ENCODE measurements at places on chromosomes 16 and 17.
A peak's percentile ranks its signal among the peaks of the same experiment; 100 is the strongest.

- DNase-seq: no peak
Observed at GRCh38 chr16:57544124-57544653, 1.7 kb downstream of the ADGRG5 start.

DNA sequence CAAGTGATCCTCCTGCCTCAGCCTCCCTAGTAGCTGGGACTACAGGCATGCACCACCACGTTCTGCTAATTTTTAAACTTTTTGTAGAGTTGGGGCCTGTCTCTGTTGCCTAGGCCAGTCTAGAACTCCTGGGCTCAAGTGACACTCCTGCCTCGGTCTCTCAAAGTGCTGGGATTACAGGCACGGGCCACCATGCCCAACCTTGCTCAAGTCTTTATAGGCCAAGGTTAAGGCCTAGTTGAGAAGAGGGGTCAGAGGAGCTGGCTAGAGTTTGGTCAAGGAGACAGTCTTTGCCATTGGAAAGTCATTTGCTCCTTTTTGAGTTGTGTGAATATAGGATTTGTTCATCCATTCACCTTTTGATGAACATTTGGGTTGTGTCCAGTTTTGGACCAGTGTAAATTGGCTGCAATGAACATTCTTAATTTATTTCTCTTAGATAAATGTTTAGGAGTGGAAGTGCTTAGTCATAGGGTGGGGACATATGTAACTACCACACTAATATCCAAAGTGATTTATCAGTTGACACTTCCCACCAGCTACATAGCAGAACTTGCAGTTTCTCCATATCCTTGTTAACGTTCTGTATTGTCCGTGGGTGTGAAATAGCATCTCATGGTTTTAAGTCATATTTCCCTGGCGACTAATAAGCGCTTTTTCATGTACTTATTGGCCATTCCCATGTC, 30.7 kb upstream of the ARHGAP17 start:
- DNase-seq: no peak

GRCh38 chr17:76252040-76252954, 12.0 kb upstream of the RNF157 start:
- no peak for DNase-seq

DNA sequence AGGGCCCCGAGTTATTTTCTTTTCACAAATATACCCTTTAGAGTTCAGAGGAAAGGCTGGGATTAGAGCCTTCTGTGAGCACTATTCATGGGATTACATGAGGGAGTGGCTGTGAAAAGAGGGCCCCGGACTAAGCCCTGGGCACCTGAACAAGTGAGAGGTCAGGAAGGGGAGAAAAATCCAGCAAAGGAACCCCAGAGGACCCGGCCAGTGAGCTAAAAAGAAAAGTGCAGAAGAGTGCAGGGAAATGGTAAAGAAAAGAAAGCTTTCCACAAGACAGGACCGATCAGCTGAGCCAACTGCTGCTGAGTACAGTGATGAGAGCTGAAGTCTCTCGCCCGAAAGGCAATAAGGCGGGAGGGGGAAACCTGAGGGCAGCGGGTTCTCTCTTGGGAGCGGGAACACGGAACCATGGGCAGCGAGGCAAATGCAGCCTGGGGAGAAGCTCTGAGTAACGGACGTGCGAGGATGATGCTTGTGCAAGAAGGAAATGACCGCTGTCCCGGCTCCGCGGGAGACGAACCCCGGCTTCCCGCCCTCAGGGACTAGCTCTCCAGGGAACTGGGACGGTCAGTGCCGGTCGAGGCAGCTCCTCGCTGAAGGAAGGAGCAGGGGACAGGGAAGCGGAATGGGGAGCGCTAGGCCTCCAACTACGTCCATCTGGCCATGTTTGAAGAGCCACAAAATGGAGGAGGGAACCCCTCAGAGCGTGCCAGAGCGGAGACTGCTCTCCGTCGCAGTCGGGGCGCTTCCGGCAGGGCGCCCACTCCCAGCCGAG, 665 bp upstream of the ALDH3A2 start:
- DNase-seq: peak; percentile 8

DNA sequence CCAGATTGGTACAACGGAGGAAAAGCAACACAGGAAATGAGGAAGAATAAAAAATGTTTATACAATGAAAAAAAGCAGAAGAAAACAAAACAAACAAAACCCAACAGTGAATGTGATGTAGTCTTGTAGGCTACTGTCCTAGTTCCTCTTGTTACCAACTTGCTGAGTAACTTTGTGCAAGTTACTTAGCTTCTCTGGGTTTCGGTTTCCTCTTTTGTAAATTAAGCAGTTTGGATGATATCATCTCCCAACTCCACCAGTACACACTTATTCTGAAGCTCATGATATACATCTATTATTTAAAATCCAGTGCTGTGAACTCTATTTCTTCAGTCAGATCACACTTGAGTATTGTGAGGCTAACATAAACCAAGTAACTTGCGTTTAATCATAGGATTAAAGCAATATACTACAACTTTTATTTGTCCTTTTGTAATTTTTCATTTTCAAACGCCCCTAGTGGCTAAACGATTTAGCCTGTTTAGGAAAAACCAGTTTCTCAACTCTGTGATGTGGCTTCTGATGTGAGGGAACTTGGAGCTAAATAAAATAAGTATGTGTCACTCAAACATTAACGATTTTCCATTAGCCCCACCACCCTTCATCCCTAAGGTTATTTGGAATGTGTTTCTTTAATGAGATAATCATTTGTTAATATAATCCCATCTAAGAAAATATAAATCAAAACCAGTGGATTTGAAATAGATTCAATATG, 1.4 kb upstream of the UNK start:
- DNase-seq: no peak

GRCh38 chr17:21495281-21495680, 119.1 kb downstream of the KCNJ12 start:
- DNase-seq: no peak

Data from stimulated activated CD4-positive, alpha-beta T cell treated with anti-CD3 and anti-CD28 coated beads, TNF-alpha, amount 100 ng/mL, for 24 hours (primary cell).